ENCODE measurements at places on chromosomes 7 and 10.

DNA sequence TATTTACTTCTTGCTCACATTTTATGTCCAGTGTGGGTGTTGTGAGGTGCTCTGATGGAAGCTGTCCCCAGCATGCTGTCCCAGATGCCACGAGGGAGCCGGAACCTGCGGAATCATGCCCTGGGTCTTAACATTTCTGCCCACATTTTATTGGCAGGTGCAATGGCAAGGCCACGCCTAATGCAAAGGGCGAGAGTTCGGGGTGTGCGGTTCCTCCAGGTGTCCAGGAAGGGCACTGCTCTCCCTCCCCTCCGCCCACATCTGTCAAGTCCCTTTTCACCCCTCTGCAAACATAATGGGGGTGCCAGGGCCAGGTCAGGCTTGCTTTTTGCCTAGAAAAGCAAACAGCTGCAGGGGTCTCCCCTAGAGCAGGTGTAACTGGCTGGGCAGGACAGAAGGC, 16.4 kb downstream of the PDAP1 start:
- no peak for DNase-seq

DNA sequence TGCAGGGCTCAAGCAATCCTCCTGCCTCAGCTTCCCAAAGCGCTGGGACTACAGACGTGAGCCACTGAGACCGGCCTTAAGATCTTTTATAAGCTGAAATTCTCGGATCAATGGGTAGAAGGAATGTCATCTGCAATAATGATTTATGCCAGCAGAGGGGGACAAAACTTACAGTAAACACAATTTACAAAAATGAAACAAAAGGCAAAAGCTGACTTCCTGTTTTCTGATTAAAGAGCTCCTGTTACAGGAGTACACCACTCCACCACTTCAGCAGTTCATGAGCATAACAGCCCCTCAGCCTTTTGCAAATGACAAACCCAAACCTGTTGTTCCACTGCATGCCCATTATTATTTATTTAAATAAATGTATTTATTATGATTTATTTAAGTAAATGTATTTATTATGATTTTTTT, 88.5 kb upstream of the ATP6V0A4 start:
- DNase-seq, result peak; percentile 75

DNA sequence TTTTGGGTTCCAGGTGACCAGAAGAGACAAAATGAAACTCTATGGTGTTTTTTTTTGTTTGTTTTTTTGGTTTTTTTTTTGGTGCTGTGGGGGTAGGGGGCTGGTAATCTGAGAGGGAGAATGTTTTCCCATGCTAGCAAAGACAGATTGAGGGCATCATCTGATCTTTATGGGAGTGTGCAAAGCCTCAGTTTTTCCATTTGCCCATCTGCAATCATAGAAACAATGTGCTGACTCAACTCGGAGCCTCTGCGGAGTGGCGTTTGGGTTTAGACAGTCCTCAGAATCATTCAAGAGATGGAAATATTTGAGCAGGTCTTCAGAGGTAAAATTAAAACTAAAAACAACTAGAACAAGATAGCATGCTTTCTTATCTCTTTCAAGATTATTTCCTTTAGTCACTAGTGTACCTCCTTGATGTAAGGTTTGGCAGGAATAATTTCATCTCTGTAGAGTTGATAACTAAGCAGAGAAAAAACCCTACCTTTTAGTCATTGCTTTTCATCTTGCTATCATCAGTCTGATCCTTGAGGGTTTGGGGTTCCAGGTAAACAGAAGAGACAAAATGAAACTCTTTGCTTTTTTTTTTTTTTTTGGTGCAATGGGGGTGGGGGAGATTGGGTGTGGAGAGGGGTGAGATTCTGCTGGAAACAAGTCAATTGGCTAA, 18.0 kb downstream of the CNNM2 start:
- DNase-seq, result no peak

DNA sequence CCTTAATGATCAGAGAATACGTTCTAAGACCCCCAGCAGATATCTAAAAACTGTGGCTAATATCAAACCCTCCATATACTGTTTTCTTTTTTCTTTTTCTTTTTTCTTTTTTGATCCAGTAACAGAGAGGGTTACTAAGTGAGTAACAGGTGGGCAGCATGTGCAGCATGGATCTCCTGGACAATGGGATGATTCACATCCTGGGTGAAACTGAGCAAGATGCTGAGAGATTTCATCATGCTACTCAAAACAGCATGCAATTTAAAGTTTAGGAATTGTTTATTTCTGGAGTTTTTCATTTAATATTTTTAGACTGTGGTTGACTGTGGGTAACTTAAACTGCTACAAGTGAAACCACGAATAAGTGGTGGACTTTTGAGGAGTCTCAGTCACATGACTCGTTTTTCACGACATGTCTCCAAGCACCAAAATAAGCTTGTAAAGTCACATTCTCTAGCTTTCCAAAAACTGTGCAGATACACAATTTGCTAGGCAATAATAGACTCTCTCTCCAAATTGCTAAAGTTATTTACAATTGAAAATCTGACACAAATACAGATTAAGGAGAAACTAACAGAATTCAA, 716.2 kb downstream of the NXPH1 start:
- DNase-seq, result no peak

DNA sequence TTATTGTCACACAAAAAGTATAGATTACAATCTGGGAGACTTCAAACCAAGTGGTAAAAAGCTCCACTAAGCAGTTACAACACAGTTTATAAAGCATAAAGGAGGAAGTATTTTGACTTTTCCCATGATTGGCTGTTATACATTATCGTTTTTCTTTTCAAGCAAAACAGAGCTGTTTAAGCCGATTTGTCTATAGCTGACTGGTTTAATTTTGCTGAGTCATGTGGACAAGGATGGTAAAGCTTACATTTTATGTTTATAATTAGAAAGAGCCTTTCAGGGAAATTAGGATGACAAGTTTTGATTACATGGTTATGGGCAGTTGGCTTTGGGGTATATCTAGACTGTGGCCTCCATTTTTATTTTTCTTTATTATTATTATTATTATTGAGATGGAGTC, 152.5 kb upstream of the STK17A start:
- no peak for DNase-seq

GRCh38 chr10:67140641-67141040, 214.8 kb downstream of the LRRTM3 start:
- DNase-seq, result no peak

GRCh38 chr10:79482304-79482703, 30.0 kb upstream of the EIF5AL1 start:
- DNase-seq, result no peak

DNA sequence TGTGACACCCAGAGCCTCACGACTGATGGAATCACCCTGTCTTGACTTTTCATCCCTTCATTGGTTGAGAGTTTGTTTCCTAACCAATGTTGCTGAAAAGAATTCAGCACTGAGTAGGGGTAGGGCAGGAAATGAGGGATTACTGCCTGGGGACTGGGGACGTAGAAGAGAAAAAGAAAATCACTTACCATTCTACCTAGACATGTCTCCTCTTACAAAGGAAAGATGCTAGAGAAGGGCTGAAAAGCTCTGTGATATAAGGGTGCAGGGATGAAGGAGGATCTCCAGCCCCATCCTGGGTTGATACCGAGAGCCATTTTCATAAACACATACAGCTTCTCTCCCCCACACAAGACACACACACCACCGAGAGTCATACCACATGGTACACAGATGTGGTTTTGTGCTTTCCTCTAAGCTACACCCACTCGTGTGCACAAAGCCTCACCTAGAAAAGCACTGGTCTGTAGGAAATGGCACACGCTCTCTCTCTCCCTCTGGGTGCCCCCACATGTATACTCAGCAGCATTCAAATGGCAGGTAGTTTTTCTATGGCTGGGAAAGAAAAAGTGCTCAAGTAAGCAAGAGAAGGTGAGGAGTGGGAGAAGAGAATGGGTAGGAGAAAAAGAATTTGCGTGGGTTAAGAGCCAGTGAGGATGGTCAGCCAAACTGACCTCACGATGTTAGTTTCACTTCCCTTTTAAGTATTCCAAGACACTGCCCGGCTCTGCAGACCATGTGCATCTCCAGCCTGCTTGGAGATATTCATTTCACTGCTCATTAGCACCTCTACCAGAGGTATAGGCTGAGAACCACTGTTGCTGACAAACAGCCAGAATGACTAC, 85.8 kb downstream of the CALD1 start:
- no peak for DNase-seq

DNA sequence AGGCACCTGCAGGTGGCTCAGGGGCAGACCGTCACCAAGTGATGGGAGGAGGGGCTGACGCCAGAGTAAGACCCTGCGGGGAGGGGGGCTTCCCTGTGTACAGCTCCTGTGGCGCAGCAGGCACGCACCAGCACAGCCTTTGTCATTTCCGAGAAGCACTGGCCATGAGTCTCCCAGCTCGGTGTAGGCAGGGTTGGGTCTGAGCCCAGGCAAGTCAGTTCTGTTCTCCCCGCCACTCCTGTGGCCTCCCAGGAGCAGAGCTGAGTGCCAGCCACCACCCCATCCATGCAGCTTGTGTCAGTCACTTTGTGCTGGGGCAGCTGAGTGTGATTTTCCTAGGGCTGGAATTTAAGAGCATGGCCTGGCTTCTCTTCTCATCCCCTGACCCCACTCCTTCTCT, 13.2 kb downstream of the CPSF4 start:
- no peak for DNase-seq

DNA sequence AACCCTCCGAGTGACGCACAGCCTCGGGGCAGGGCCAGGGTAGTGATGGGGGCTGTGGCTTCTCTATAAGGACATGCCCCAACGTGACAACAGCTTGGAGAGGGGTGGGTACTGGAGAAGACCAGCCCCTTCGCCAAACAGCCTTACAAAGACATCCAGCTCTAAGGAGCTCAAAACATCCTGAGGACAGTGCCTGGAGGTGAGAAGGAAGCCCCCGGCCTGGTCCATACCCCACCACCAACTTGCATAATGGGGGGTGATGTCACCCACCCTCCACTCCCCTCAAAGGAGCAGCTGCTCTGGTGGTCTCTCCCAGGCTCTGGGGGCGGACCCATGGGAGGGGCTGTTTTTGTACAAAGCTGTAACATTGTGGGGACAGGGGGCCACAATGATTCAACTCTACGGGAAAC, 15.1 kb downstream of the PRSS2 start:
- no peak for DNase-seq

DNA sequence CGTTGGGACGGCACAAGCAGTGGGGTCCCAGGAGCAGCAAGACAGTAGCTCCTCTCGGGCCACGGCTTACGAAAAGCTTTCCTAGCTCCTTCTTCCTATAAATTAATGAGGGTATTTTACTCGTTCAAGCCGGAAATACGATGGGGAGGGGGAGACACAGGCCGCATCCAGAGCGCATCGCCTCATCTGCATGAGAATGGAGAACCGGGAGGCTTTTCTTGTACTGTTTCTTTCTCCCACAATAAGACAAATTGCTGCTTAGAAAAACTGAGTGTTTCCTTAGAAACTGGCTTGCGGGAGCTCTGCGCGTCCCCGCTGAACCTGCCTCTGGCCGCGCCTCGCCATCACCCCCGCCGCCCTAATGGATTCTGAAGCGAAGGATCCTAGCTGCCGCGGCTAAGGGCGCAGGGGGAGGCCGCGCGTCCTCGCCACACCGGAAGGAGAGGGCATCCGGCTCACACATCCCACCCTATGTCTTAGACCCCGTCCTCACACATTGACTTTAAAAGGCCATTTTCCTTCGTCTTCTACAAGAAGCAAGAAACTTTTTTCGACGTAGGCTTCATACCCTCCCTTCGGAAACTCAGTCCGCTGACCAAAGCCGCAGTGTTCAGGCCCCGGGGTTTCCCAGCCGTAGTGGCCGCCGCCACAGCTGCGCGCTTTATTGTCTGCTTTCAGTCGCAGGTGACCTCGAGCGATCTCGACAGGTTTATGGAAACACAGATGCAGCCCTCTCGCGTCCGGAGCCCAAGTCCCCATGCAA, 8.8 kb downstream of the NXPH1 start:
- DNase-seq, result no peak

DNA sequence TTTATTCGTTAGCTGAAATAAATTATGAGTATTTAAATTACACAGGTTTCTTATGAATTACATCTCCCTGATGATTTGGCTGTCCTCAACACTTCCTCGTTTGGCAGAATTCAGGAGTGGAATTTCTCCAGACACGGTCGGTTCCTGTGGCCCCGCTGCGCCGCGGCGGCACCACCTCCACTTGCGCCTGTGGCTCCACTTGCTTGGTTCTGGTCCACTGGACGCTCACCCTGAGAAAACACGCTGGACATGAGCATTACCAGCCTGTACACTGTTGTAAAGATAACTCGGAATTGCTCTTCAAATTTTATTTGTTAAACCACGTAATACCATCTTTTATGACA, 85.3 kb downstream of the ZNF33B start:
- no peak for DNase-seq

DNA sequence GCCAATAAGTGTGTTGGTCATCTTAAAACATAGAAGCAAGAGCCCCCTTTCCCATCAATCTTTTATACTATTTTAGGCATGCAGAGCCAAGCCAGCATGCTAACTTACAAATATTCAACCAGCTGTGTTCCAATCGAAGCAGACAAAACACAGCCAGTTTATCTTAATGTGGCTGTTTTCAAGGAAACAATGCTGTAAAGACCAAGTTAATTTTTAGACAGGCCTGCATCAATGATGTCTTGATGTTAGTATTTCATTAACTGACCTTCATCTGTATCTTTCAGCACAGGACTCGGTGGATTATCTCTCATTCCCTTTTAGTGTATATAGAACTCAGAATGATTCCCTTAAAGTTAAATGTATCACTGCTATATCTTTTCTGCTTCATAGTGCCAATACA, 262.0 kb upstream of the ZWINT start:
- no peak for DNase-seq

GRCh38 chr7:129569811-129570215, 41.7 kb upstream of the NRF1 start:
- DNase-seq, result no peak

GRCh38 chr10:48287417-48288391, 13.2 kb upstream of the FRMPD2 start:
- peak; percentile 46 for DNase-seq

DNA sequence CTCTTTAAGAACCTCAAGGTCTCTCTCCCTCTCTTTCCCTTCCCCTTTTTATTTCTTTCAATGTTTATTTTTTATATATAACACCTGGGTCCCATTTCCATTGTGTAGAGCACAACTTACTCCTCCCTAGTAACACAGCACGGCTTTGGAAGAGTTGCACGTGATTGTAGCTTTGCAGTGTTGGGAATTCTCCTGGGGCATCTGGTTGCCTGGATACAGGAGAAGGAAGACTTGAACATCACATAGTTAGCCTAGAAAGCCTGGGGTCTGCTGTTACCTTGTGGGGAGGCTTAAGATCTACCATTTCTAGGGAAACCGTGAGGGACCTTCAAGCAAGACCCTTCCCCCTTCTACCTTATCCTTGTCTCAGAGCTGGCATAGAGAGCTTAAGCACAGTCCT, 41.1 kb upstream of the NFKB2 start:
- DNase-seq, result no peak

All from NCI-H1694 (cell line).